ENCODE measurements at places on chromosomes 7 and 10.

- no peak for DNase-seq
These were observed 71.3 kb upstream of the CPXM2 start for GRCh38 chr10:123962756-123963530.

GRCh38 chr10:73366381-73367298 is 8.0 kb upstream of the CFAP70 start:
- no peak for DNase-seq

GRCh38 chr7:12017046-12017445 is 185.0 kb upstream of the THSD7A start:
- no peak for DNase-seq

DNA sequence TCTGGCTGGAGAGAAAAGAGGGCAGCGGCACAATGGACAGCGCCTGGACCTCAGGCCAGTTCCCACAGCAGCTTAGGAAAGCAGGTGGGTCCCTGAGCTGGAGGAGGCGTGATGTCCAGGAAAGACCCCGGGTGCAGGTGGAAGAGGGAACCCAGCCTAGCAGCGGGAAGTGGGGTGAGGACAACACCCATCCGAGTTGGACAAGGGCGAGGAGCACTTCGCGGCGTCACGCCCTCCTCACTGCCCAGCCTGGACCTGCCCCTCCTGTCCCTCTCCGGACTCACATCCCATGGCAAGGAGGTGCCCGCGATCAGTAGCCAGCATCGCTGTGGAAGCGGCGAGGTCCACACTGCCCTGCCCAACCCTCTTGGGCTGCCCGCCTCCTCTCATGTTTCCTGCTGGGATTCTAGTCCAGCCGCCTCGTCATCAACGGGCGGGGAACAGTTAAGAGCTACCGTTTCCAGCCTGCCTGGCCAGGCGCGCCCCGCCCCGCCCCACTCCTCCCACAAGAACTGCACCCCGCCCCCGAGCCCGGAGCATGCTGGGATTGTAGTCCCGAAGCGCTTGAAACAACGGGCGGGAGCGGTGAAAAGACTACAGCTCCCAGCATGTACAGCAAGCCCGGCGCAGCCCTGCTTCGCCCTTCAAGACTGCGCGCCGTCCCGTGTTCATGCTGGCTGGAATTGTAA is 930.6 kb upstream of the ZNF722 start:
- no peak for DNase-seq

GRCh38 chr7:158411232-158411950 is 176.2 kb downstream of the PTPRN2 start:
- DNase-seq: no peak

GRCh38 chr7:43666938-43667337 is 62.4 kb downstream of the COA1 start:
- DNase-seq: no peak

DNA sequence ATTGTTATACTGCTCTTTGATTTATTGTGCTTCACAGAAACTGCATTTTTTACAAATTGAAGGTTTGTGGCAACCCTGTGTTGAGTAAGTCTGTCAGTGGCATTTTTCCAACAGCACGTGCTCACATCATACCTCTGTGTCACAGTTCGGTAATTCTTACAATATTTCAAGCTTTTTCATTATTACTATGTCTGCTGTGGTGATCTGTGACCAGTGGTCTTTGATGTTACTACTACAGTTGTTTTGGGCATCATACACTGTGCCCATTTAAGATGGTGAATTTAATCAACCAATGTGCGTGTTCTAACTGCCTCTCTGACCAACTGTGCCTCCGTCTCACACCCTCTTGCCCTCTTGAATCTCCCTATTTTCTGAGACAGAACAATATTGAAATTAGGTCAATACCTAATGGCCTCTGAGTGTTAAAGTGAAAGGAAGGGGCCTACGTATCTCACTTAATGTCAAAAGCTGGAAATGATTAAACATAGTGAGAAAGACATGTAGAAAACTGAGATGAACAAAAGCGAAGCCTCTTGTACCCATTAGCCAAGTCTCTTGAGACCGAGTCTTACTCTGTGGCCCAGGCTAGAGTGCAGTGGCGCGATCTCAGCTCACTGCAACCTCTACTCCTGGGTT is 20.2 kb upstream of the ASL start:
- DNase-seq: no peak

GRCh38 chr7:71254751-71255150 is 122.8 kb downstream of the GALNT17 start:
- DNase-seq: no peak

Data from inflammatory macrophage treated with lipopolysaccharide for 1 hour (primary cell).